ENCODE measurements at places on chromosomes 2 and 18. TPM values are rescaled to one million over a fixed set of nuclear protein-coding genes. Genes with fewer than 3 reads are reported as not detected.
A peak's percentile ranks its signal among the peaks of the same experiment; 100 is the strongest.

DNA sequence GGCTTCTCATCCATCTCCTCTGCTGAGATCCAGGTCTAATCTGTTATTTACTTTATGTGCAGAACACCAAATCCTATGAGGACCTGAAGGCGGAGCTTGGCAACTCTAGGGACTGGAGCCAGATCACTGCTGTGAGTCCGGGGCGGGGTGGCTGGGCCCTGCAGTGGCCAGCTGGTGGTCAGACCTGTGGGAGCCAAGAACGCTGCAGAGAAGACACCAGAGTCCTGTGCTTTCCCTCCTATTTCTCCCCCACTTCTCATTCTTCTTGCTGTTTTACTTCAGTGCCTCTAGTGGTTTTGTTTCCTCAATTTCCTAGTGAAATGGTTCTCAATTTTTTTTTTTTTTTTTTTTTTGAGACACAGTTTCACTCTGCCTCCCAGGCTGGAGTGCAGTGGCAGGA, 19.7 kb downstream of the VIL1 start:
- no peak overlapping the region for H3K4me3 ChIP-seq
- H3K36me3 ChIP-seq: no peaks in the 10 kb centered on the region
- peaks cover 12% of the 10 kb centered on the region for H3K27me3 ChIP-seq
- no peak for DNase-seq
- no peaks in the 10 kb centered on the region for H3K4me1 ChIP-seq
- H3K27ac ChIP-seq: no peak overlapping the region

TDRD15 gene
- not detected for total RNA-seq

GRCh38 chr2:220337611-220338440, 710.4 kb downstream of the SLC4A3 start:
- H3K4me1 ChIP-seq: peaks cover 11% of the 10 kb centered on the region
- H3K27me3 ChIP-seq: no peaks in the 10 kb centered on the region
- H3K27ac ChIP-seq: no peak overlapping the region
- no peak overlapping the region for H3K4me3 ChIP-seq
- DNase-seq: no peak

- H3K4me3 ChIP-seq: no peak overlapping the region
- H3K4me1 ChIP-seq: no peaks in the 10 kb centered on the region
- H3K27ac ChIP-seq: no peak overlapping the region
- no peak for DNase-seq
- H3K27me3 ChIP-seq: no peaks in the 10 kb centered on the region
Observed at GRCh38 chr18:60892441-60892840, 440.8 kb upstream of the CDH20 start.

DNA sequence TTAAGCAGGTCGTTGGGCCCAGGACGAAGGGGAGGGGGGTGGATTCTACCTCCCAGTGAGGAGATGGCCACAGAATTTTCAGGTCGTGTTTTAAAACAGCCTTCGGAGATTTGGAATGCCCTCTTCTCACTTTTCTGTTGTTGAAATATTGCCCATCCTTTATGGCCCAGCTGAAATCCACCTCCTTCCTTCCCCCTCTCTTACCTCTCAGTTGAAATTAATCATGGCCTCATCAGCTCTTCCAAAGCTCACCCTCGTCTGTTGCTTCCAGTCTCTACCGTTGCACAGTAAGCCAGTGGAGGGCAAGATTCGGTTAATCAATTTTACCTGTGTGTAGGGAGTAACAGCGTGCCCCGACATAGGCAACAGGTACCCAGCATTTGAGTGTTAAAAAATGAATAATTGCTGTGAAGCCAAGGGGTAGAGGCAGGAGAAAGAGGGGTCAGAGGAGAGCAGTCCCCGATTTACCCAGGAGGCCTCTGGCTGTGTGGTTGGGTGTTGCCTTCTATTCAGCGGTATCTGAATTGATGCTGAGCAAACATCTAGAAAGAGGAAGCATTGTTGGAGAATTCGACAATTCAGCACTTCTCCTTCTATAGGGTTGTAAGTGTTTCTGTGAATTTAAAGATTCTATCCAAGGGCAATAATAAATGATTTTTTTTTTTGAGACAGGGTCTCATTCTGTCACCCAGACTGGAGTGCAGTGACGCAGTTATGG, 8.6 kb upstream of the PDIA6 start:
- DNase-seq: no peak
- peaks cover 53% of the 10 kb centered on the region for H3K27me3 ChIP-seq
- H3K36me3 ChIP-seq: no peaks in the 10 kb centered on the region
- no peak overlapping the region for H3K4me3 ChIP-seq
- no peak overlapping the region for H3K27ac ChIP-seq

GAL3ST2 gene
- 0.24 TPM for total RNA-seq

PFN4 gene
- total RNA-seq: 0.97 TPM

DNA sequence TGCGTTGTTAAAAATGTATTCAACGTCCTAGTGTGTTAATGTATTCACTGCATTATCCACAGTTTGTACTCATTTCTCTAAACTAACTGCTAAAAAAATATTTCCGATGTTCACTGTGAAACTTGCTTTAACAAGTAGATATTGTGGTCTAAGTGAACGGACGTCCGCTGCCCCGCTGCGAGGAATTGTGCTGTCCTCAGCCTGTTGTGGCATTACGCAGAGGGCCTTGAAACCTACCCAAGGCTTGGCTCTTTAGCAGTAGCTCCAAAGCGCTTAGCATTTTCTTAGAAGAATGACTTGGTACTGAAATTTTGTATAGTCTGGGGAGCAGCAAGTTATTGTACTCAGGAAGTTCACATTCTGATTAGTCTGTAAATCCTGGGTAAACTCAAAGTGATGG, 136.5 kb upstream of the SP5 start:
- H3K27me3 ChIP-seq: no peaks in the 10 kb centered on the region
- H3K4me3 ChIP-seq: no peak overlapping the region
- H3K4me1 ChIP-seq: no peaks in the 10 kb centered on the region
- H3K27ac ChIP-seq: no peak overlapping the region
- H3K36me3 ChIP-seq: no peaks in the 10 kb centered on the region
- no peak for DNase-seq

RPS27A gene
- 864 TPM for total RNA-seq

- H3K27ac ChIP-seq: no peak overlapping the region
- H3K4me3 ChIP-seq: no peak overlapping the region
- DNase-seq: no peak
- no peaks in the 10 kb centered on the region for H3K36me3 ChIP-seq
- no peaks in the 10 kb centered on the region for H3K27me3 ChIP-seq
Observed at GRCh38 chr2:153487448-153487847, 8.9 kb upstream of the RPRM start.

GRCh38 chr2:106314444-106314843, 120.3 kb upstream of the UXS1 start:
- H3K27ac ChIP-seq: no peak overlapping the region
- DNase-seq: no peak
- H3K36me3 ChIP-seq: no peaks in the 10 kb centered on the region
- H3K27me3 ChIP-seq: no peaks in the 10 kb centered on the region
- no peaks in the 10 kb centered on the region for H3K4me1 ChIP-seq

TXNL4A gene
- 164 TPM for total RNA-seq

DNA sequence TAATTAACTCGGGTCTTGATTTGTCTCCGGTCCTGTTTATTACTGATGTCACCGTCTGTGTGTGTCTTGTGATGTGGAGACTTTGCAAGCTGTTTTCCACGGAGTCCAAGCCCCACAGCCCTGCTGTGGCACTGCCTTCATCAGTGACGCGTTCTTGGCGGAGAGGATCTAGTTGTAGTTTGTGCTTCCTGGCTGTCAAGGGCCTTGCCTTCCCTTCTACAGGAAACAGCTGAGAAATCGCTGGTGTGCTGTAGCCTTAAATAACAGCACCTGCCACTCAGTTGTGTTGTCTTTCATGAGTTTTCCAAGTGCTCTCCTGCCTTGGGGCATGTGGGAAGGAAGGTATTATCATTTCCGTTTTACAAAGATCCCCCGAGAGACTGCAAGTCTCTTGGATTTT, 26.3 kb downstream of the CTIF start:
- H3K4me3 ChIP-seq: no peak overlapping the region
- no peak for DNase-seq
- H3K27ac ChIP-seq: peak overlapping the region; percentile 89
- peaks cover 77% of the 10 kb centered on the region for H3K4me1 ChIP-seq
- H3K27me3 ChIP-seq: peaks cover 2% of the 10 kb centered on the region

TAF4B gene
- 2.3 TPM for total RNA-seq

- H3K4me3 ChIP-seq: no peak overlapping the region
- H3K27me3 ChIP-seq: peaks cover 4% of the 10 kb centered on the region
- DNase-seq: no peak
- H3K36me3 ChIP-seq: no peaks in the 10 kb centered on the region
- no peak overlapping the region for H3K27ac ChIP-seq
Observed at GRCh38 chr18:56445422-56445821, 193.0 kb downstream of the TXNL1 start.

- no peak overlapping the region for H3K4me3 ChIP-seq
- peaks cover 5% of the 10 kb centered on the region for H3K36me3 ChIP-seq
- peaks cover 12% of the 10 kb centered on the region for H3K4me1 ChIP-seq
- DNase-seq: no peak
Observed at GRCh38 chr2:88697370-88698026, 6.0 kb downstream of the RPIA start.

GRCh38 chr2:50125246-50125645, 906.7 kb downstream of the NRXN1 start:
- no peaks in the 10 kb centered on the region for H3K36me3 ChIP-seq
- no peaks in the 10 kb centered on the region for H3K4me1 ChIP-seq
- no peaks in the 10 kb centered on the region for H3K27me3 ChIP-seq
- no peak overlapping the region for H3K27ac ChIP-seq
- H3K4me3 ChIP-seq: no peak overlapping the region

GRCh38 chr2:17543131-17543660, 2.7 kb downstream of the VSNL1 start:
- H3K36me3 ChIP-seq: no peaks in the 10 kb centered on the region
- no peak overlapping the region for H3K27ac ChIP-seq
- no peak overlapping the region for H3K4me3 ChIP-seq
- peaks cover 15% of the 10 kb centered on the region for H3K4me1 ChIP-seq

- peak overlapping the region; percentile 49 for H3K27ac ChIP-seq
- H3K4me1 ChIP-seq: peaks cover 66% of the 10 kb centered on the region
- H3K4me3 ChIP-seq: no peak overlapping the region
Observed at GRCh38 chr2:222899413-222900181, 38.8 kb downstream of the ACSL3 start.

ANKRD36 gene
- 4.3 TPM for total RNA-seq

- DNase-seq: no peak
- H3K27me3 ChIP-seq: no peaks in the 10 kb centered on the region
- H3K36me3 ChIP-seq: peaks cover 31% of the 10 kb centered on the region
- H3K27ac ChIP-seq: no peak overlapping the region
- H3K4me1 ChIP-seq: no peaks in the 10 kb centered on the region
Observed at GRCh38 chr18:69980982-69981804, 33.5 kb upstream of the CD226 start.

WIPF1 gene
- total RNA-seq: 35.0 TPM

GRCh38 chr2:86673011-86673410, 47.1 kb upstream of the RMND5A start:
- H3K4me3 ChIP-seq: no peak overlapping the region
- DNase-seq: no peak
- peaks cover 4% of the 10 kb centered on the region for H3K4me1 ChIP-seq
- H3K27me3 ChIP-seq: peaks cover 12% of the 10 kb centered on the region

DNA sequence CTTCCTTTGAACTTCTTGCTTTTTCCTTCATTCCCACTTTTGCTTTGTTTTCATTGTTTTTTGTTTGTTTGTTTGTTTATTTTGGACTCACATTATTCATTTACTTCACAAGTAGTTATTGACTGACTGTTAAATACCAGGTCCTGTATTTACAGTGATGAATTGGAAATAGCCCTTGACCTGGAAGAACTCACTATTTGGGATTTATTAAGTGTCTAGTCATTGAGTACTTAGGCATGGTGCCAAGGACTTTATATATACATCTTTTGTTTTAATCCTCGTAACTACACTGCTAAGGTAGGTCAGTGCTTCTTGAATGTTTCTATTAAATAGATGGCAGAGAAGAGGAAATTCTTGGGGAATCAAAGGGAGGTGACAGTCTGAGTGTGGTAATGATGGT, 11.1 kb downstream of the SPOPL start:
- no peak overlapping the region for H3K27ac ChIP-seq
- peaks cover 31% of the 10 kb centered on the region for H3K4me1 ChIP-seq

- no peak for DNase-seq
- no peak overlapping the region for H3K27ac ChIP-seq
- H3K36me3 ChIP-seq: no peaks in the 10 kb centered on the region
Observed at GRCh38 chr18:4260107-4260506, 195.0 kb downstream of the DLGAP1 start.

DNA sequence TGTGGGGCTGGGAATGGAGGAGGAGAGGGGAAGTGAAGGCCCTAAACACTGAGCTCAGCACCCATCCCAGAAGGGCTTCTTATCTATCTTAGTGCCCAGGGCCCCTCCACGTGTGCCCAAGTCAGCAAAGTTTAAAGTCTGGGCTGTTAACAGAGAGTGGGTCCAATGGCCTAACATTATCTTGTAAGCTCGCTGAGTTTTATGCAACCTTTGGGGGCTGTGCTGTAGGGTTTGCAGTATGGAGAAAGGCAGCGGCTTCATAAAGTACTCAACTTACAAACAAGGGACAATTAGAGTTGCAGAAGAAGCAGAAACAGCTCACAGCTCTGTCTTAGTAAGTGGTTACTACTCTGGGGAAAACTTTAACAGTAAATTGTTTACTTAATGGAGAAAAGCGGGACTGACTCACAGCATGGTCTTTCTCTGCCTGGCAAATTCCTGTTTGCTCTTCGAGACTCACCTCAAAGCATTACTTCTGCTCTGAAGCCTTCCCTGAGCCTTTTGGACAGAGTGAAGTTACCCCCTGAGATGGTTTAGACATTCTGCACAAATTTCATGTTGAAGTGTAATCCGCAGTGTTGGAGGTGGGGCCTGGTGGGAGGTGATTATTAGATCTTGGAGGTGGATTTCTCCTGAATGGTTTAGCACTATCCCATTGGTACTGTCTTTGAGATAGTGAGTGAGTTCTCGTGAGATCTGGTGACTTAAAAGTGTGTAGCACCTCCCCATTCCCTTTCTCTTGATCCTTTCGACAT, 9.0 kb downstream of the ENOSF1 start:
- DNase-seq: peak; percentile 74
- H3K27me3 ChIP-seq: no peaks in the 10 kb centered on the region
- H3K36me3 ChIP-seq: peaks cover 22% of the 10 kb centered on the region
- H3K4me1 ChIP-seq: peaks cover 21% of the 10 kb centered on the region
- H3K4me3 ChIP-seq: peak overlapping the region; percentile 66

DNA sequence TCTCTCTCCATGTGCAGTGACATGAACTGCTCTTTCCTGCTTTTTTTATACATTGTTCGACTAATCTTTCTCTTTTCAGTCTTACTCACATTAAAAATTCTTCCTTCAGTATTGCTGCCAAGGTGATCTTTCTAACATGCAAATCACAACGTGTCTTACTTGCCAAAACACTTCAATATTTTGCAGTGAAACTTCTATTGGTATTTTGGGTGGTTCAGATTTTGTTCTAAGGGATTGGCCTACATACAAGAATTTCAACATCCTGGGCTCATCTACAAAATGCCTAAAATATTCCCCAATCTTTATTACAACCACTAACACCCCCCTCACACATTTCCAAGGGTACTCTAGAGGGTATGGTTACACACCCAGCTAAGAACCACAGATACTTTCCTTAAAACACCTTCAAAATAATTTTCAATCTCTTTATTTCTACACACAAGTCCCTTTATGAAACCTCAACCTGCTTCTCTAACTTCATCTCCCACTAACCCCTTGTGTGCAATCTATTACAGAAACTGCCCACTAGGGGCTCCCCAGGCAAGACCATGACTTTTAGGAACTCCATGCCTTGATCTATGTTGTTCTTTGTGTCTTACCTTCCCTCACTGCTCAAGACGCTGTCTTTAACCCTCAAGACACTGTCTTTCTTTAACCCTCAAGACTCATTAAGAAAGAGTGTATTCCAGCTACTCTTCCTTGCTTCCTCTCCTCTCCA, 50.9 kb downstream of the COL3A1 start:
- H3K4me3 ChIP-seq: peak overlapping the region; percentile 0
- peaks cover 54% of the 10 kb centered on the region for H3K4me1 ChIP-seq
- peaks cover 39% of the 10 kb centered on the region for H3K36me3 ChIP-seq
- DNase-seq: no peak
- H3K27ac ChIP-seq: peak overlapping the region; percentile 63
